Thoracic aorta (tissue), 2 donors: ENCODE measurements at places on chromosomes 4 and X. TPM values are rescaled to one million over a fixed set of nuclear protein-coding genes. Genes with fewer than 3 reads are reported as not detected.

DNA sequence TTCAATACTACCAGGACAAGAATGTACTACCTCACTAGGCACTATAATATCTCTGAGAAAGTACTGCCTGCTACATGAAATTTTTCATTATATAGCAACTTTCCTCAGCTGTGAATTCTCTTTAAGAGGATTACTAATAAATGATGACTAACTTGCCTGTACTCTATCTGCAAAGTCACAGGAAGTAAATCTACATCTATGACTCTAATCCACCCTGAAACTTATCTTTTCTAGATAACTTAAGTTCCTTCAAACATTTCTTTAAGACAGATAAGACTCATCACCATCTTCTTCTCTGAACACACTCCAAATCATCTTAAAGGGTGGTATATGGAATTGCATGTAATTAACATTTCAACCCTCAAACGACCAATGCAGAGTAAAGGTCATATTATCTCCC lies 28.8 kb downstream of the RPS6KA3 start:
- no peaks in the 10 kb centered on the region for H3K4me1 ChIP-seq
- no peaks in the 10 kb centered on the region for H3K27me3 ChIP-seq
- H3K36me3 ChIP-seq, result no peaks in the 10 kb centered on the region
- no peak overlapping the region for H3K4me3 ChIP-seq

DNA sequence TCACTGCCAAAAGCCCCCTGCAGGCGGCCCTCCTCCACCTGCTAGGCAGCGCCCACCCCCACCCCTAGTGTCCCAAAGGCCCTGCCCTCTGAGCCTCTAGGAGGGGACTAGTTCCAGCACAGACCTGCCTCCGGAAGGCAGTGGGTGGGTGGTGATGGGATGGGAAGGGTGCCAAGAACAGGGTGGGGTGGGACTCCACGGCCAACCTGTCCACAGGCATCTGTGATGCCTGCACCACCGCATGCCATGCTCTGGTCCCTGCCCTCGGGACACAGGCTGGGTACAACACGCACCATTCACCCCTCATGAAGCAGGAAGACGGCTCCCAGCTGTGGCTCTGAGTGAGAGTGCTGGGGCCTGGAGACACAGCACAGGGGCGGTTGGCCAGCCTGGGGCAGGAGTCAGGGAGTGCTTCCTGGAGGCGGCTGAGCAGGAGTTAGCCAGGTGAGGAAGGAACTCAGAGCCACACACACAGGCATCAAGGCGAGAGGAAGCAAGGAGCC lies 243.1 kb upstream of the PSAPL1 start:
- DNase-seq, result no peak
- no peak overlapping the region for H3K4me3 ChIP-seq
- no peak overlapping the region for H3K27ac ChIP-seq
- no peaks in the 10 kb centered on the region for H3K4me1 ChIP-seq

DNA sequence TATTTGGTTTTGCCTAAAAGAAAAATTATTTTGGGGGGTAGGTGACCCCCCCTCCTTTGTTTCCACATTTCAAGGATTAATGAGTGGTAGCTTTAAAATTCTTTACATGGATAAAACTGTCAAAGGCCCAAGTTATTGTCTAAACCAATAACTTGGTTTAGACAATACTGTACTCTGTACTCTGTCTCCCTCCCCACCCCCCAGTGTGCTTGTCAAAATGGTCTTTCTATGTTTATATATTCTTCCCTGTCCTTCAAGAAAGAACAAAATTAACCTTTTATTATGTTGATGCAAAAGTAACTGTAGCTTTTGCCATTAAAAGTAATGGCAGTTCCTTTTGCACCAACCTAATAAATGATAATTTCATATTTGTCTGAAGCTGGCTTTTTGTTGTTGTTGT lies 9.5 kb upstream of the RGN start:
- H3K4me1 ChIP-seq, result no peaks in the 10 kb centered on the region
- H3K27me3 ChIP-seq, result no peaks in the 10 kb centered on the region
- no peak overlapping the region for H3K4me3 ChIP-seq
- no peaks in the 10 kb centered on the region for H3K36me3 ChIP-seq
- H3K27ac ChIP-seq, result no peak overlapping the region

DNA sequence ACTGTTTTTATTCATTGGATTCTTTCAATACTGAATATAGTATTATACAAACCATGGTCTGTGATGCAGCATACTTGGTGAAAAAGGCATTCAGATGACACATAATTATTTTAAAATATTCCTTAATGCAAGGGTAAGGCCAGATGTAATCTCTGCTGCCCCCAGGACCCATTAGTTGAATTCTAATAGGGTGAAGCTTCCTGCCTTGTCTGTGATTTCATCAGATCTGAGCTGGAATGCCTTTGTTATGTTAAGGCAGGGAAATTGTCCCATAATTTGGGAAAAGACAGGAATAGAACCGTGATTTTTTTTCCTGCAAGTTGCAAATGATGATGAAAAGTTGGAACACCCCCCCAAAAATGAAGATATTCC lies 26.1 kb downstream of the ZRSR2 start:
- no peak for DNase-seq
- H3K27ac ChIP-seq, result no peak overlapping the region
- no peak overlapping the region for H3K4me3 ChIP-seq

DNA sequence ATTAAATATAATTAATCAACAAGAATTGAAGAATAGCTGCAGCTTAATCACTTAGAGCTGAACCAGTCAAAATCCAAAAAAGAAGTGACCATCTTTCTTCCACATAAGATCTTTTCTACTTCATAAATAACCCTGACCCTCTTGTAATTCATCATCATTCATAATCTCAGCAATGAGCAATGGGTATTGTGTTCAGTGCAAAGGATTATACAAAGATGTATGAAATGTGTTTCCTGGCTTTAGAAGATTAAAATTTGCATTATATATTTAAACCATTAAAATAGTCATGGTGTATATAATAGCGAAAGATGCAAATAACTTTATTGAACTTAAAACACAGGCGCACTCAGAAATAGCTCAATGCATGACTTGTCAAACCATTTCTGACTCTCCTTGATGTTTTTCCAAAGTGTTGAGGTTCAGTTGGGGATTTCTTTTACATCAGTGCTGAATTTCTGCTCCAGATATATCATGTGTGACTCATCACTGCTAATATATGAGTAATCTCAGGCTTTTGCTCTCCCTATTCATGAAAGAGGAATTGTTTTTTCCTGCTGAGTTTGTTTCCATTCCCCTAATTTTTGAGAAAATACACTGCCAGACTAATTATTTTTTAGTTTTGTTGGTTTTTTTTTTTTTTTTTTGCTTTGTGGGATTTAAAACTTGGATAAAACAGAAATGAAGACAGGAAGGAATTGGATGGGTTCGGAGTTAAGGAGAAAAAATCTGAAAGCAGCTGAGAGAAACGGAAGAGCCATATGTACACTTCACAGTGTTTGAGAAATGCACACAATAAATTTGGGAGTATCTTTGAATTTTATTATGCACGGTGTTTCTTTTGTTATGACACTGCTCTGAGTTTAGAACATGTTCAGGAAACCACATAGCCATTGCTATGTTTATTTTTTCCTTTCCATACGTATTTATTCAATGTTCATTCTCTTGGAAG lies 290.1 kb upstream of the PCDH7 start:
- no peak overlapping the region for H3K4me3 ChIP-seq
- H3K4me1 ChIP-seq, result no peaks in the 10 kb centered on the region
- no peak overlapping the region for H3K27ac ChIP-seq

DNA sequence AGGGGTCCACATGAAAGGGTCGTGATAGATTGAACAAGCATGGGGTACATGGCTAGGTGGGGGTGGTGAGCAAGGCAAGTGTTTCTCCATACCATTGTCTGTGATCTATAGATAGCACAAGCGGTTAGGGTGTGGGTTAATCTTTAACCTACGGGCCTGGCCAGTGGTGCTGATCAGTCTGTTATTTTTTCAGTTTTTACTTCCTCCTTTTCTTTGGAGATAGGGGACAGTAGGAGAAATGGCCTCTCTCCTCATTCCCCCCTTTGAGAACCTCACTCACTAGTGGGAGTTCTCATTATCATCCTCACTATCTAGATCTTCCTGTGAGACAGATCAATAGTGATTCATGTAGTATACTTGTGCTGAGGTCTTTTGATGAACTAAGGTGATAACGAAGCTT lies 16.2 kb upstream of the GPKOW start:
- no peak overlapping the region for H3K4me3 ChIP-seq
- no peak overlapping the region for H3K27ac ChIP-seq
- no peaks in the 10 kb centered on the region for H3K27me3 ChIP-seq

Gene XAGE2
- not detected for total RNA-seq

Gene STK32B
- total RNA-seq, result 7.0 TPM

Gene GPRASP2
- total RNA-seq, result 8.1 TPM

- no peak overlapping the region for H3K27ac ChIP-seq
- no peak for DNase-seq
- H3K27me3 ChIP-seq, result no peaks in the 10 kb centered on the region
- peaks cover 30% of the 10 kb centered on the region for H3K36me3 ChIP-seq
- H3K4me1 ChIP-seq, result no peaks in the 10 kb centered on the region
- H3K4me3 ChIP-seq, result no peak overlapping the region
Measured at GRCh38 chr4:165088366-165088765, 24.3 kb downstream of the TMEM192 start.

DNA sequence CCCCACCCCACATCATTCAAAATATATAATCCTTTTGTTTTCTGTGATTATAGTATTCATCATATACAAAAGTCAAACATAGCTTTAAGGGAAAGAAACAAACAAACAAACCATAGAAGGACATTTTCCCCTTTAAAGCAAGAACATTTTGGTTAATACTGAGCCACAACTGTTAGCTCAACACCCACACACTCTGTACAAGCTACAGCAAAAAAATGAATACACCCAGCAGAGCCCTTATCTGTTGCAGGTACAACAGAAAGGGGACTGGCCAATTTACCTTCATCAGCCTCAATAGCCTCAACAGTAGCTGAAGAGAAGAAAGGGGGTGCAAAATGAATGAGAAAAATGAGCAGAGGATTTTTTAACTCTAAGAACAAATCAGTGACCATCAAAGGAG lies 318.4 kb downstream of the PPP3CA start:
- H3K4me1 ChIP-seq, result peaks cover 3% of the 10 kb centered on the region
- no peaks in the 10 kb centered on the region for H3K27me3 ChIP-seq
- H3K4me3 ChIP-seq, result no peak overlapping the region
- DNase-seq, result no peak

Gene CFP
- total RNA-seq, result 18.9 TPM

- H3K4me1 ChIP-seq, result no peaks in the 10 kb centered on the region
- no peak overlapping the region for H3K4me3 ChIP-seq
- no peaks in the 10 kb centered on the region for H3K36me3 ChIP-seq
- H3K27ac ChIP-seq, result no peak overlapping the region
Measured at GRCh38 chrX:146154191-146154590, 336.6 kb downstream of the SLITRK2 start.
